ENCODE measurements at places on chromosomes 13 and 19.

GRCh38 chr19:44822177-44822576 is 13.3 kb downstream of the BCAM start:
- no peak for DNase-seq

DNA sequence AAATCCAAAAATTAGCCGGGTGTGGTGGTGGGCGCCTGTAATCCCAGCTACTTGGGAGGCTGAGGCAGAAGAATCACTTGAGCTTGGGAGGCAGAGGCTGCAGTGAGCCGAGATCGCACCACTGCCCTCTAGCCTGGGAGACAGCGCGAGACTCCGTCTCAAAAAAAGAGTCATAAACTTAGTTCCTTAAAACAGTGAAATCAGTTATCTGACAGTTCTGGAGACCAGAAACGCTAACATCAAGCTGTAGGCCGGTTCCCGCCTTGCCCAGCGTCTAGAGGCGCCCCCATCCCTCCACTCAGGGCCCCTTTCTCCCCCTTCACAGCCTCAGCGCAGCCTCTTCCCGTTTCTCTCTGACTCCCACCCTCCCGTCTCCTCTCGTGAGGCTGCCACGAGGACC is 11.9 kb downstream of the ADAT3 start:
- no peak for DNase-seq

DNA sequence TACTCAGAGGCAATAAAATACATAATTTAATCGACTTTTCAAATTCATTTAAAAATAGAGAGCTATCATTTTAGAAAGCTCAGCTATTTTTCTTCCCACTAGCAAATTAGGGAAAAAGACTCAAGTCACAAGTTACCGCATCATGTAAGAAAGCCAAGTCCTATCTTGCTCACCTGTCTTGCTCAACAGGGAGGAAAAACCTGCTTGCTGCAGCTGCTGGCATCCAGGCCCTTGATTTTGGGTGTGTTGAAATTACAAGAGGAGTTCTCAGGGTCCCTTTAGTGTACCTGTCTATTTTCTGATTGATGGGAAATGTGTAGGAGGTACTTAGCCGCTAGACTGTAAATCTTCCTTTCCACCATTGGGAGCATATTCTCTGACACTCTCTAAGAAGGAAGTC is 22.2 kb downstream of the SLC10A2 start:
- no peak for DNase-seq

- DNase-seq: no peak
These were observed 29.1 kb upstream of the POP4 start for GRCh38 chr19:29576761-29577648.

- no peak for DNase-seq
These were observed 6.4 kb downstream of the TRMT1 start for GRCh38 chr19:13110099-13110610.

DNA sequence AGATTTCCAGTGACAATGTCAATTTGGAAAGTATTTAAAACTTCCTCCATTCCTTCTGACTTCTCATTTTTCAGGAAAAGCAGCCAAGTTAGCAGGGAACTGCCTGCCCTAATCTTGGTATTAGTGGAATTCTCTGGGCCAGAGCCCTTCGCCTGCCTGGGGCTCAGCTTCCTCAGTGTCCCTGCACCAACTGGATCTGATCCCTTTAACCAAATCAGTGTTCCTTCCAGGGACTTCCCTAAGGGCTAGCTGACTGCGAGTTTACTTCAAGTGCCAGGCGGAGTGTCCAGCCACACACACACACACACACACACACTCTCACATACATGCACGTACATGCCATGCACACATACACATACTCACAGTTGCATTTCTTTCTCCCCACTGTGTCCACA is 20.0 kb downstream of the RAB20 start:
- DNase-seq: no peak

- no peak for DNase-seq
These were observed 5.5 kb downstream of the WDFY2 start for GRCh38 chr13:51589793-51590192.

Measured in HuH-7 (cell line).